ENCODE measurements at places on chromosomes 1 and 21. TPM values are rescaled to one million over a fixed set of nuclear protein-coding genes. Genes with fewer than 3 reads are reported as not detected.

DNAJC28 gene
- total RNA-seq = not detected

TMEM269 gene
- 1.0 TPM for total RNA-seq

PLPP3 gene
- total RNA-seq = 1.4 TPM

TSACC gene
- total RNA-seq = not detected

BACH1 gene
- 232 TPM for total RNA-seq

TPTE gene
- total RNA-seq = not detected

SDE2 gene
- 72.5 TPM for total RNA-seq

SRRM1 gene
- total RNA-seq = 193 TPM

SEC16B gene
- total RNA-seq = not detected

CCDC27 gene
- total RNA-seq = not detected

CFAP141 gene
- total RNA-seq = not detected

CYP4A22 gene
- not detected for total RNA-seq

PLPPR4 gene
- total RNA-seq = not detected

SLC16A4 gene
- total RNA-seq = not detected

FRRS1 gene
- total RNA-seq = 2.1 TPM

TEDDM1 gene
- not detected for total RNA-seq

NTRK1 gene
- 0.31 TPM for total RNA-seq

MFAP2 gene
- not detected for total RNA-seq

TAF1A gene
- 8.3 TPM for total RNA-seq

WNT9A gene
- under 0.01 TPM for total RNA-seq

SPATA45 gene
- total RNA-seq = not detected

GNAT2 gene
- not detected for total RNA-seq

PALMD gene
- total RNA-seq = not detected

LCE1C gene
- not detected for total RNA-seq

LCE6A gene
- total RNA-seq = not detected

SH2D2A gene
- total RNA-seq = 19.1 TPM

HLX gene
- total RNA-seq = 7.6 TPM

RCAN3 gene
- 122 TPM for total RNA-seq

SPATA21 gene
- 0.10 TPM for total RNA-seq

OR2T8 gene
- 0.10 TPM for total RNA-seq

CGN gene
- total RNA-seq = 1.7 TPM

SLAMF1 gene
- 30.0 TPM for total RNA-seq

PRRX1 gene
- total RNA-seq = not detected

CCDC185 gene
- total RNA-seq = not detected

MYCL gene
- 5.0 TPM for total RNA-seq

OPTC gene
- total RNA-seq = not detected

VWA5B1 gene
- total RNA-seq = not detected

GJA9 gene
- not detected for total RNA-seq

AADACL3 gene
- not detected for total RNA-seq
